Activated naive CD4-positive, alpha-beta T cell (primary cell): ENCODE measurements at places on chromosomes 5 and 9.

DNA sequence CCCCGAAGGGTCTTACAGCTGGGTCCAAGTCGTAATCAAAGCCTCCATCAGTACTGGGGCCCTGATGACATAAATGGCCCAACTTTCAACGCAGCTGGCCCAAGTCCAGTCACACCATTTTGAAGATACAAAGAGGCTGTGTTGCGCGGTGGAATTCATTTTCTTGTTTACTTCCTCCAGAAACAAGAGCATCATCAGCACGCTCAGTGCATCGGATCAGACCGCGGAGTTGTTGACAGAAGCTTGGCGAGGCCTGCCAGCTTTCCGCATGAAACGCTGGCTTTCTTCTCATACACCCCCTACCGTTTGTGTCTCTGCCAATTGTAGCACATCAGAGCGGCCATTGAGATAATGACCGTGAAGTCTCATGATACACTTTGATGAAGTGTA, 101.7 kb upstream of the SPATA31D4 start:
- no peak for DNase-seq

- no peak for DNase-seq
These were observed 585.3 kb upstream of the GRAMD2B start for GRCh38 chr5:125837866-125838265.

GRCh38 chr5:169803077-169803981, 166.3 kb downstream of the DOCK2 start:
- no peak for DNase-seq

DNA sequence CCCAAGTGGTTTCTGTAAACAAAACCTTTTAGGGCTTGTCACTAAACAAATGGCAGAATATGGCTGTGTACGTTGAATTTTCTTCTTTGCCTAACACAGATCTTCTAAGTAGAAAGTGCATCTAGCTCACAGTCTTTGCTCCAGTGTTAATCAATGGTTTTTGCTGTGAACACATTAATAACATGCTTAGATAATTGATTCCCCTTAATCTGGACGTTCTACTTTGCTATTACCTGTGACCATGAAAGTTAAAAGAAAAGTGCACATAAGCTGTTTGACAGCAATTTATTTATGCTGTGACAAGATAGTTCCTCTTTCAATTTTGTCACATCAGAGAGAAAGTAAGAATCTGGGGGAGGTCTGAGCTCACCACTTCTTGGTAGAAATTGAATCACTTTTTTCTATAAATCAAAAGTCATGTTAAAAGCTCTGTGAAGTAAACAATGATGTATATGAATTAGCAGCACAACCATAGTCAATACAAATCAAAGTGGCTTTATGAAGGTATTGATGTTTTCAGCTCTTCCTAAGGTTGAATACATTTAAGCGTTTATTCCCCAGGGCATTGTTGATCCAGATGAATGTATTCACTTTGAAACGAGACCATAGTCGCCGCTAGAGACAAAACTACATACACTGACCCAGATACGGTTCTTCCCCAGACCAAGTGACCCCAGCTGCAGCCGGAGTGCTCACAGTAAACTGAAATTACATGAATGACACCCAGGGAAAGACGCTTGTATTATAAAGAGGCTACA, 174.6 kb upstream of the ZNF608 start:
- DNase-seq: no peak

- no peak for DNase-seq
These were observed 280.6 kb downstream of the NR2F1-AS1 start for GRCh38 chr5:93300309-93300923.

GRCh38 chr9:95092262-95093072, 225.0 kb downstream of the FANCC start:
- no peak for DNase-seq

DNA sequence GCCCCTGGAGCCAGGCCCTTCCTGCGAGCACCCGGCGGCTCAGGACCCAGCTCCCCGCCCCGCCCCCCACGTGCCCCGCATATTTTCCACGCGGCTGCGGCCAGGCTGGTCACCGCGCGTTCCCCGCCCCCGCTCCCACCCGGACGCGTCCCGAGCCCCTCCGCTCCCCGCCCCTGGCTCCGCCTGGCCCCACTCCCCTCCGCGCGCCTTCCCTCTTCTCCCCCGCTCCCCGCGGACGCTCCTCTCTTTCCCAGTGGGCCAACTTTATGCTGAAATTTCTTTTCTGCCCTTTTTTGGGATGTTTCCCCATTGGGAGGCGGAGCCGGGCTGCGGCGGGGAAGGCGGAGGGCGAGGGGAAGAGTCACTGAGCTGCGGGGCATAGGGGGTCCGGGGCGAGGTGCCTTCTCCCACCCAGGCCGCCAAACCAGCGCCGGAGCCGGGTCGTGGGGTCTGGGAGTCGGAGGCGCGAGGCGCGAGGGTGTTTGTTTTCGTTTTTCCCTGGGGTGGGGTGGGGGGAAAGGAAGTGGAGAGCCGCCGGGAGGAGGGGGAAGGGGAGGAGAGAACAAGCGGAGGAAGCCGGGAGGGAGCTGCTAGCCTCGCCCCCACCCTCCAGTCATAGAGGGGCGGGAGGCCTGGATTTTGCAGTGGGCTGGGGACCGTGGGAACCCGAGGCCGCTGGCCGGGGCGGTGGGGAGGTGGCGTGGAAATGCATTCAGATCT, 1.0 kb upstream of the TPM2 start:
- no peak for DNase-seq

GRCh38 chr5:180908998-180909731, 10.2 kb downstream of the BTNL8 start:
- no peak for DNase-seq

GRCh38 chr9:120767451-120767850, 25.8 kb downstream of the FBXW2 start:
- no peak for DNase-seq

- DNase-seq: no peak
These were observed 179.9 kb upstream of the KIF2A start for GRCh38 chr5:62126090-62126489.

- DNase-seq: no peak
These were observed 15.9 kb upstream of the CDKN2AIPNL start for GRCh38 chr5:134427540-134428041.

DNA sequence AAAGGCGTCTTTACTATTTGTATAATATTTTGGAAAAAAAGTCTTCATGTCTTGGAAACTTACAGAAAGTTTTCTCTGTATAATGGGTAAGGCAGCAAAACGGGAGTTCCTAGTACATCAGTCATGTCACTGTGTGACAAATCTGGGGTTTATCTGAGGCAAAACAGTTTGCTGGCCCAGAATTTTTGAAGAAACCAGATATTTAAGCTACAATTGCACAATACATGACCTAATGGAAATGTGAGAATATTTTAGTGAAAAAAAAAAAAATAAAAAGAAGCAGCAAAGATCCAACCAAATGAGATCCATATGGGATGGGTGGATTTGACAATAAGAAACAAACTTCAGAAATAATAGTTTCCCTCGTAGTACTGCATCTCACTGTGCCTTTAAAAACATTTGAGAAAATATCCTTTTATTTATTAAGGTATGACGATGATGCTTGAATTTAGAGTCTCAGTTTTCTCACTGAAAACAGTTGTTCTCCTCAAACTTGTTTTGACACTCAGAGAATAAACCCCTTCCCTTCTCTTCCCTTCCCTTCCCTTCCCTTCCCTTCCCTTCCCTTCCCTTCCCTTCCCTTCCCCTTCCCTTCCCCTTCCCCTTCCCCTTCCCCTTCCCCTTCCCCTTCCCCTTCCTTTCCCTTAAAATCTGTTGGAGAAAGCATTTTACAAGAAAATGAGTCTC, 180.5 kb upstream of the TUT7 start:
- no peak for DNase-seq

DNA sequence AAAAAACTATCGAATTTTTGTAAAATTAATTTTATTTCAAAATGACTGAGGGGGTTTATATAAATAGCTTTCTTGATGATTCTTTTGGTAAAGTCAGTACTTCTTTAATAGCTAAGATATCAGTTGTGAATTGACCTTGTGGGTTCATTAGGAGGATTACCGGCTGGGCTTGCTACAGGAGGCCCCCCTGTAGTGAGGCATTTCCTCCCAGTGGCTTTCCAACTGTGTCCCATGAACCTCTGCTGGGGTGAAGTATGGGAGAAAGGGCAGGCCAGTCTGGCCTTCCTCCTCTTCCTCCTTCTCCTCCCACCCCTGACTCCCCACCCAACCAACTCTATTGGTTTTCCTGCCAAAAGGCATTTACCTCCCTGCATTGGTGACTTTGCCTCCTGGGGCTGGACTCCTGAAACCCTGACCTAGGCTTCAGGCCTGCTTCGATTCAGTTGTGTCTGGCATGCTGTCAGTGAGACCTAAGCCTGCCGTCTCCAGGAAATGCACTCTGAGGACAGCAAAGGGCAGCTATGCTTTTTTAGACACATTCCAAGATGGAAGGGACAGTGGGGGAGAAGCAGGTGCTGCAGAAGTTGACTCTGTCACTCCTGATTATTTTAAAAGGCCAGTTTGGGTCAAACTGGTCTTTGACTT, 144.8 kb downstream of the HSPA4 start:
- no peak for DNase-seq

DNA sequence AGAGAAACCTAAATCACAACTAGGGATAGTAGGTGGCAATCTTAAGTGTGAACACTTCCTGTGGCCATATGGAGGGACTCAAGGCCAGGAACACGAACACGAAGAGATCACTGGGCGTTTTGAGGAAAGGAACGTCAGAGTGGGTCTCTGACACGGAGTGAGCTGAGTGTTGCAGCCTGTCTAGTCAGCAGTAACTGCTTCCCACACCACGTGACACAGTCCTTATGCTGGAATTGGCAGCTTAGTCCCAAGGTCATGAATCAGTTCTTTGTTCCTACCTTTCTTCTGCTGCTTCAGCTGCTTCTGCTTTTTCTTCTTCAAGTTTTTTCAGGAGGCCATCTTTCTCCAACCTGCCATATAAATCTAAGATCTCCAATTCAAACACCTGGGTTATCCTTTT, 18.2 kb downstream of the SPACA9 start:
- DNase-seq: no peak

GRCh38 chr9:102796244-102796643, 198.9 kb upstream of the CYLC2 start:
- DNase-seq: no peak

DNA sequence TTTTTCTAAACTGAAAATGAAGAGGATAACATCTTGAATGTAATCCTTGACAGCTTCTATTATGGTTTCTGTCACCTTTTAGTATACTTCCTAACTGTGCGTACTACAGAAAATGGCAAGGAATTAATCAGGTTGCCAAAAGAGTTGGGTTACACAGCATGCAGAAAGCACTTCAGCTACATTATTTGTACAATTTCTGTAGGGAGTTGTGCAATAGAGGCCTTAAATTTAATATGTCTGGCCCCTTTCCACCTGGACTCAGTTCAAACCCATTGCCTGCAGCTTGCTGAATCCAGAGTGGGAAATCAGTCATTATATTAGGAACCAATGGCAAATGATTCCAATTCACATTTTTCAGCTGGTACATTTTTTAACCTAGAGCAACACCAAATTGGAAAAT, 549.7 kb downstream of the CSNK1G3 start:
- no peak for DNase-seq

DNA sequence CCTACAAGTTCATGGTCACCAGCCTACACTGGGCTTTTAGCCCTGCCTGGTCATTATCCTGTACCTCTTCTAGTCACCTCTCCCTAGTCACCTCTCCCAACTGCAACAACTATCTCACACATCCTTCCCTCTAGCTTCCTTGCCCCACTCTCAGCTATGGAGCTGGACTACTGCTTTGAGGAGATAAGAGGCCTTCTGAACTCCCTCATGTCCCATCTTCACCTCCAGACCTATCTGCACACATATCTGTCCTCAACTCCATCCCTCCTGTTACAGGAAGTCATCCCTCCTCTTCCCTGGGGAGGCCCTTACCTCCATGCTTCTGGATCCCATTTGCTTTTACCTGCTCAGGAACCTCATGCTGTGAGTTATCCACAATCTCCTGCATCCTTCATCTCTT, 5.7 kb downstream of the RPP25L start:
- no peak for DNase-seq

- DNase-seq: no peak
These were observed 73.9 kb downstream of the PIK3R1 start for GRCh38 chr5:68289498-68289897.

GRCh38 chr9:122379340-122379739, 8.5 kb downstream of the PTGS1 start:
- DNase-seq: no peak

GRCh38 chr5:54831233-54831632, 154.2 kb downstream of the ESM1 start:
- no peak for DNase-seq

DNA sequence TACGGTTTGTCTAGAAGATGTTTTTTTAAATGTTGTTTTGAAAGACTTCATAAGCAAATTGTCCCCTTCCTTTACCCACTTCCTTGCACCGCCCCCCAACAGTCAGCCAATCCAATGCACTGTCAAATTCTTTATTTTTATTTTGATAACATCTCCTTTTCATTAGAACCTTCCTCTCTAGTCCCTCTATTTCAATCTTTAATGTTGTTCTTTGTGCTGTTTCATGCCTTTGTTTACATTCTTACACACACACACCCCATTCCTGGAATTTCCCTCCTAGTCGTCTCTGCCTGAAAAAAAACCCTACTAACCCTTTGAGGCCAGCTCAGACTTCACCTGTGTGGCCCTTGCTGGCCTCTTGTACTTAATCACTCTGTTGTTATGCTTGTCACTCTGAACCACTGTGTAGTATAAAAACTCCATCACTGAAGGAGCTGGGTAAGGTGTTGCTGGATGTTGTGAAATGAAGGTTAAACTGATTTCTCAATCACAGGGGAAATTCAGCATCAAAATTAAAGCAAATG, 133.4 kb downstream of the UGCG start:
- DNase-seq: no peak

DNA sequence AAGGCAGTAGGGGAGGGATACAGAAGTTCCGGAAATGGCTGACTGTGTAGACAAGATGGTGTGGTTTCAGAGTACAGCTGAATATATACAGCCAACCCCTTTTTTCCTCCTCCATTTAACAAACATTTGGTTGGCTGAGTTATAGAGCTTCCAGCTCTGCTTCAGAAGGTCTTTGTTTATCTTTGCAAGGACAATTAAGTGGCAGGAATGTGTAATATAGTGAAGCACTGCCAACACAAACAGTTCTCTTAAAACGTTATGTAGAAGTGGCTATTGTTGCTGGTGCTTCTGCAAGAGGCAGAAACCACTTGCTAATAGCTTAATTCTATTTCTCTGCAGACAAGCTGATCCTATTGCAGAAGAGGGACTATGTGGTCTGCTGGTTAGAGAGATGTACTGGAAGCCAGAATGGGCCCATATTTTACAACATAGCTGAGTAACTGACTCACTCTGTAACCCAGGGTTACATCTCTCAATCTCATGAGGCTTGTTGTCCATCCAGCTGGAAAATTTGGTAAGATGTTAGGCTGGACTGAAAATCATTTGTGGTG, 62.7 kb upstream of the OSMR start:
- no peak for DNase-seq

DNA sequence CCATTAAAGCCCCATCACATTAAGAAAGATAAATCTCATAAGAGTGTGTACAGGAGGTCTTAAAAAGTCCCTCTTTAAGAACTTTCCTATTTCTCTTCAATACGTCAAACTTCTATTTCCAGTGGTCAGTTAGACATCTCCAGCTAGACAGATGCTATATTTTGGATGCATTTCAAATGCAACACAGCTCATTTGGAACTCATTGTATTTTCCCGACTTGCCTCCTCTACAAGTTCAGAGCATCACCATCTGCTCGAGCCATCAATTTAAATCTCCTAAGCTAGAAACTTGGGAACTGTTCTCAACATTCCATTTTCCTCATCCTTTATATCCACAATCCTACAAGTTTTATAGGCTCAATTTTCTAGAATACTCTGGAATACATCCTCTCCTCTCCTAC, 3.2 kb upstream of the UHRF2 start:
- no peak for DNase-seq
